Endothelial cell of umbilical vein (primary cell): ENCODE measurements at places on chromosomes 12 and 14. TPM values are rescaled to one million over a fixed set of nuclear protein-coding genes. Genes with fewer than 3 reads are reported as not detected.
A peak's percentile ranks its signal among the peaks of the same experiment; 100 is the strongest.

- H3K36me3 ChIP-seq, result no peaks in the 10 kb centered on the region
- H3K4me1 ChIP-seq, result no peaks in the 10 kb centered on the region
- no peak for DNase-seq
- H3K27ac ChIP-seq, result no peak overlapping the region
- no peak overlapping the region for H3K4me3 ChIP-seq
Measured at GRCh38 chr12:67928621-67929383, 60.4 kb upstream of the IFNG-AS1 start.

DNA sequence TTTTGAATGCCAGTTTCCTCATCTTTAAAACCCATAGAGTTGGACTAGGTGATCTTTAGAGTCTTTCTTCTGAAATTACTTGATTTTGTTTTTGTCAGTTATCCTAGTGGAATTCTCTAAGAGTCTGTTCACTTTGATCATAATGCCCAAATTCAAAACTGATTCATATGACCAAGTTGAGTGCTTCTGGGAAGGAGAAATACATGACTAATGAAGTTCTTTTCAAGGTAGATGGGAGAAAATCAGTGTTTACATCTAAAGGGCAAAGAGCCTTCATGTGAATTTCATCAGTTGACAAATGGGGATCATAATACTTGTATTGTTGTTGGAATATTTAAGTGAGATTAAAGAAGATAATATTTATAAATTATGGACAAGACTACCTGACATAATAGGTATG, 53.2 kb downstream of the ERC1 start:
- H3K27me3 ChIP-seq, result no peaks in the 10 kb centered on the region
- peaks cover 49% of the 10 kb centered on the region for H3K4me1 ChIP-seq
- no peak overlapping the region for H3K4me3 ChIP-seq
- no peaks in the 10 kb centered on the region for H3K36me3 ChIP-seq
- peak; percentile 23 for DNase-seq
- H3K27ac ChIP-seq, result peak overlapping the region; percentile 68

OTX2 gene
- not detected in 2 replicates for total RNA-seq

FSCB gene
- not detected in 2 replicates for total RNA-seq

- H3K4me3 ChIP-seq, result no peak overlapping the region
- H3K27me3 ChIP-seq, result no peaks in the 10 kb centered on the region
- no peak for DNase-seq
- H3K4me1 ChIP-seq, result no peaks in the 10 kb centered on the region
- no peak overlapping the region for H3K27ac ChIP-seq
Measured at GRCh38 chr14:99189201-99189801, 82.7 kb downstream of the BCL11B start.

- no peak overlapping the region for H3K27ac ChIP-seq
- H3K36me3 ChIP-seq, result peaks cover 2% of the 10 kb centered on the region
- H3K4me3 ChIP-seq, result no peak overlapping the region
- no peaks in the 10 kb centered on the region for H3K27me3 ChIP-seq
Measured at GRCh38 chr14:90608929-90609341, 207.3 kb downstream of the TTC7B start.

ANG gene
- total RNA-seq, result 5.7 and 6.2 TPM in 2 replicates

DNA sequence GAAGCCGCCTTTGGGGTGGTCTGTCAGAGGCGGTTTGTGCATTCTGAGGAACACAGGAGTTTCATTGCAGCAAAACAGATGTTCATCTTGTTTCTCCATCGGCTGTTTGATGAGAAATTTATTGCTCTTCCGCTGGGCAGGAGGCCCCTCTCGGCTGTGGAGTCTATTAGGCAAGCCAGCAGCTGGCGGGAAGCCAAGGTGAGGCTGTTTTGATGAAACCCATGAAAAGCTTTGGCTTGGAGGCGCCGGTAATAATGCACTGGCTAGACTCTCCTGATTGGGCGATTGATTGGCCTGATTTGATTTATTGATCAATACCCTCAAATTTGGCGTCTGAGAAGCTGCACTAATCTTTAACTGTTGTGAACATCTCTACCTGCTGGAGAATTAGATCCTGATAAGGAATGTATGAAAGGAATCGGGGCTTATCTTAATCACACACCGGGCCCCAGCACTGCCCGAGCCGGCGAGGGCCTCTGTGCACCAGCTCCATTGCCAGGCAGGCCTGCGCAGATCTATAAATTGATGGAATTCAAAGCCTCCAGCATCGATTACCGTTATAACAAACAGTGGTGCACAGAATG, 187.7 kb downstream of the PHETA1 start:
- no peaks in the 10 kb centered on the region for H3K4me1 ChIP-seq
- no peak overlapping the region for H3K4me3 ChIP-seq
- no peak overlapping the region for H3K27ac ChIP-seq

GRCh38 chr12:3144495-3144894, 67.3 kb downstream of the TSPAN9 start:
- no peak for DNase-seq
- no peak overlapping the region for H3K4me3 ChIP-seq
- H3K4me1 ChIP-seq, result no peaks in the 10 kb centered on the region
- H3K27me3 ChIP-seq, result no peaks in the 10 kb centered on the region

DNA sequence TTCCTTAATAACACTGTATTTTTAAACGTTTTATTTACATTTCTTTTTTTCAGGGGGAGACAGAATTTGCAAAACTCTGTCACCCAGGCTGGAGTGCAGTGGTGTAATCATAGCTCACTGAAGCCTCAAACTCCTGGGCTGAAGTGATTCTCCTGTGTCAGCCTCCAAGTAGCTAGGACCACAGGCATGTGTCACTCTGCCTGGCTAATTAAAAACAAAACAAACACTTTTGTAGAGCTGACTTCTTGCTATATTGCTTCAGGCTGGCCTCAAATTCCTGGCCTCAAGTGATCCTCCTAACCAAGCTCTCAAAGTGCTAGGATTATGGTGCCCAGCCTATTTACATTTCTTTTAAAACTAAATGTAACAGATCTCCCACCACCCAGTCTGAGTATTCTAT, 12.7 kb downstream of the CPSF6 start:
- peaks cover 5% of the 10 kb centered on the region for H3K4me1 ChIP-seq
- no peak for DNase-seq
- H3K27ac ChIP-seq, result peak overlapping the region; percentile 13
- no peaks in the 10 kb centered on the region for H3K36me3 ChIP-seq

KRT5 gene
- total RNA-seq, result 0.72 and 0.86 TPM in 2 replicates

PSME1 gene
- 120 and 135 TPM in 2 replicates for total RNA-seq

PUS1 gene
- 47.9 and 52.2 TPM in 2 replicates for total RNA-seq

SIX4 gene
- 4.7 and 7.5 TPM in 2 replicates for total RNA-seq
